MM.1S (cell line): ENCODE measurements at places on chromosomes 11 and 22.

- no peaks in the 10 kb centered on the region for H3K36me3 ChIP-seq
- H3K4me1 ChIP-seq = peaks cover 18% of the 10 kb centered on the region
- no peak overlapping the region for H3K4me3 ChIP-seq
Observed at GRCh38 chr22:22194931-22195264, 49.7 kb upstream of the VPREB1 start.

- H3K27me3 ChIP-seq = peaks cover 56% of the 10 kb centered on the region
- no peak for DNase-seq
- no peaks in the 10 kb centered on the region for H3K36me3 ChIP-seq
- H3K4me3 ChIP-seq = no peak overlapping the region
- no peaks in the 10 kb centered on the region for H3K4me1 ChIP-seq
Observed at GRCh38 chr22:27399161-27399560, 402.4 kb downstream of the MN1 start.

- no peak overlapping the region for H3K4me3 ChIP-seq
- H3K4me1 ChIP-seq = no peaks in the 10 kb centered on the region
- no peak overlapping the region for H3K27ac ChIP-seq
- no peak for DNase-seq
Observed at GRCh38 chr11:128029219-128029722, 558.1 kb downstream of the ETS1 start.

DNA sequence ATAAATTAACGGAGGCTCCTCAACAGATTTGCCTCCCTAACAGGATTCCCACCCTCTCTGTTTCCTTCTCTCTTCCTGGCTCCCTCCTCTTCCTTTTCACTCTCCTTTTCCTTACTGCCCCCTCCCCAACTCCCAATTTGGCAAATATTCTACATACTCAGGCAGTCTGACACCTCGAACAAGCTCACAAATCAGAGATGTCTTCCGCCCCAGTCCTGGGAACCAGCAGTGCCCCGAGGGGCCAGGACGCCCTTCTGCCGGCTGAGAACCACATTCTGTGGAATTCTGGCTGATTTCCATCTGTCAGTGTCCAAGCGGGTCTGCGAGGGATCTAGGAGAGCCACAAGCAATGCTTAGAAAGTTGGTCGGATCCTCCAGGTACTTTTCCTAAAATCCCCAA, 94.0 kb downstream of the NTM start:
- no peak overlapping the region for H3K4me3 ChIP-seq
- no peaks in the 10 kb centered on the region for H3K27me3 ChIP-seq
- DNase-seq = no peak

- no peak overlapping the region for H3K27ac ChIP-seq
- no peak overlapping the region for H3K4me3 ChIP-seq
- no peaks in the 10 kb centered on the region for H3K36me3 ChIP-seq
- no peaks in the 10 kb centered on the region for H3K27me3 ChIP-seq
- H3K4me1 ChIP-seq = no peaks in the 10 kb centered on the region
- DNase-seq = no peak
Observed at GRCh38 chr11:25899617-25900160, 432.2 kb upstream of the ANO3 start.

GRCh38 chr11:131195661-131196517, 174.5 kb upstream of the NTM start:
- no peaks in the 10 kb centered on the region for H3K4me1 ChIP-seq
- H3K4me3 ChIP-seq = no peak overlapping the region
- no peak for DNase-seq

- no peak for DNase-seq
- H3K36me3 ChIP-seq = no peaks in the 10 kb centered on the region; the same call in 1 of the 2 replicates
- H3K27me3 ChIP-seq = no peaks in the 10 kb centered on the region
- no peak overlapping the region for H3K4me3 ChIP-seq
- no peaks in the 10 kb centered on the region for H3K4me1 ChIP-seq
Observed at GRCh38 chr22:45775569-45776312, 104.1 kb downstream of the ATXN10 start.

DNA sequence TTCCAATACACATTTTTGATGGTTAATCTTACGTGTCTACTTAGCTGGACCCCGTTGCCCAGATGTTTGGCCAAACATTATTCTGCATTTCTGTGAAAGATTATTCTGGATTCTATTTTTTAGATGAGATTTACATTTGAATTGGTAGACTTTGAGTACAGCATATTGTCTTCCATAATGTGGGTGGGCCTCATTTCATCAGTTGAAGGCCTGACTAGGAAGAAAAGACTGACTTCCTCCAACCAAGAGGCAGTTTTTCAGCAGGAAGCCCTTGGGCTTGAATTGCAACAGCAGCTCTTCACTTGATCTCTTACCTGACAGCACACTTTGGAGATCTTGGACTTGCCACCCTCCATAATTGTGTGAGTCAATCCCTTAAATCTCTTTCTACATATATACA, 58.7 kb downstream of the FDX1 start:
- no peak for DNase-seq
- no peaks in the 10 kb centered on the region for H3K4me1 ChIP-seq
- H3K4me3 ChIP-seq = no peak overlapping the region
- no peaks in the 10 kb centered on the region for H3K36me3 ChIP-seq
- H3K27ac ChIP-seq = no peak overlapping the region

DNA sequence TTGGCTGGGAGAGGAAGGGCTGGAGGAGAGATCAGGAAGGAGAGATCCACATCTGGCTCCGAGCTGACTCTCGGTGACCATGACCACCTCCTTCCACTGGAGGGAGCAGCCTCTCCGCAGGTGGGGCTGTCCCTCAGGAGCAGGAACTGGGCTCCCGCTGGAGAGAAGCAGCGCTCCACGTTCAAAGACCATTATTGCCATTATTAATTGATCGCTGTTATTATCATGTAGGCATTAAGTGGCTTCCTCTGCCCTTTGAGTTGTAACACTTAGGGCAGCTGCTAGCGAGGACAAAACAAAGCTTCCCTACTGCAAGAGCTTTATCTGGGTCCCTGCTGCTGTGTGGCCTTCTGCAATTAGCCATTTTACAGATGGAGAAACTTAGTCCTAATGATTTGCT, 251.9 kb downstream of the ST3GAL4 start:
- no peak overlapping the region for H3K27ac ChIP-seq
- peak; percentile 45 for DNase-seq
- H3K27me3 ChIP-seq = no peaks in the 10 kb centered on the region
- H3K4me1 ChIP-seq = no peaks in the 10 kb centered on the region
- no peaks in the 10 kb centered on the region for H3K36me3 ChIP-seq
- no peak overlapping the region for H3K4me3 ChIP-seq

- no peaks in the 10 kb centered on the region for H3K4me1 ChIP-seq
- DNase-seq = no peak
- no peak overlapping the region for H3K27ac ChIP-seq
- H3K36me3 ChIP-seq = peaks cover 4% of the 10 kb centered on the region; the same call in 1 of the 2 replicates
Observed at GRCh38 chr22:46352276-46352675, 16.8 kb downstream of the TRMU start.

GRCh38 chr11:116404462-116404798, 368.4 kb downstream of the BUD13 start:
- no peak overlapping the region for H3K4me3 ChIP-seq
- H3K27me3 ChIP-seq = no peaks in the 10 kb centered on the region
- DNase-seq = no peak

DNA sequence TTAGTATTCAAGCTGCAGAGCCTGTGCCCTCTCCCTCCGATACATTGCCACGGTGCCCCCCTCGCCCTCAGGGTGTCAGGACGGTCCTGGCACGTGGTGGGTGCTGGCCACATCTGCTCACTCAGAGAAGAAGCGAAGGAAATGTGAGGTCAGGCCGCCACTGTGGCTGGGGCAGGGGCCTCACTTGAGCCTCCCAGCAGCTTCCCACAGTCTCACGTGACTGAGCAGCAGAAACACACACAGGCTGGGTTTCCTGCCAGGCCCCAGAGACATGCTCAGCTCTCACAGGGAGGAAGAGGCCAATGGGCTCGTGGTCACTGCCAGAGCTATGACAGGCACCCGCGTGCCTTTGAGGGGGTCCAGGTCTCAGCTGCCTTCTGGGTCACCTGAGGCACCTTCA, 37.9 kb upstream of the PRR5 start:
- H3K4me1 ChIP-seq = no peaks in the 10 kb centered on the region
- H3K27ac ChIP-seq = no peak overlapping the region
- no peak overlapping the region for H3K4me3 ChIP-seq
- no peak for DNase-seq
- H3K36me3 ChIP-seq = no peaks in the 10 kb centered on the region

DNA sequence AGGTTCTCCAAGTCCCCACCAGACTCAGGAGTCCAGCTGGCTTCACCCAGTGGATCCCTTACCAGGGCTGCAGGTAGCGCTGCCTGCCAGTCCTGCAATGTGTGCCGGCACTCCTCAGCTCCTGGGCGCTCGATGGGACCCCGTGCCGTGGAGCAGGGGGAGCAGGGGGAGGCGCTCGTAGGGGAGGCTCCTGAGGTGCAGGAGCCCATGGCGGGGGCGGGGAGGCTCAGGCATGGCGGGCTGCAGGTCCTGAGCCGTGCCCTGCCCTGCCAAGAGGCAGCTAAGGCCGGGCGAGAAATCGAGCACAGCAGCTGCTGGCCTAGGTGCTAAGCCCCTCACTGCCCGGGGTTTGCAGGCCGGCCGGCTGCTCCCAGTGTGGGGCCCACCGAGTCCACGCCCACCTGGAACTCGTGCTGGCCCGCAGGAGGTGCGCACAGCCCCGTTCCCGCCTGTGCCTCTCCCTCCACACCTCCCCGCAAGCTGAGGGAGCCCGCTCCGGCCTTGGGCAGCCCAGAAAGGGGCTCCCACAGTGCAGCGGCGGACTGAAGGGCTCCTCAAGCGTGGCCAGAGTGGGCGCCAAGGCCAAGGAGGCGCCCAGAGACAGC, 792.9 kb upstream of the CCDC179 start:
- H3K4me1 ChIP-seq = no peaks in the 10 kb centered on the region
- no peaks in the 10 kb centered on the region for H3K36me3 ChIP-seq
- no peak overlapping the region for H3K27ac ChIP-seq
- H3K4me3 ChIP-seq = no peak overlapping the region
- no peak for DNase-seq
- no peaks in the 10 kb centered on the region for H3K27me3 ChIP-seq

- no peaks in the 10 kb centered on the region for H3K4me1 ChIP-seq
- DNase-seq = no peak
- no peak overlapping the region for H3K4me3 ChIP-seq
- H3K27me3 ChIP-seq = no peaks in the 10 kb centered on the region
- no peak overlapping the region for H3K27ac ChIP-seq
- no peaks in the 10 kb centered on the region for H3K36me3 ChIP-seq
Observed at GRCh38 chr11:74675761-74676160, 55.5 kb downstream of the CHRDL2 start.

DNA sequence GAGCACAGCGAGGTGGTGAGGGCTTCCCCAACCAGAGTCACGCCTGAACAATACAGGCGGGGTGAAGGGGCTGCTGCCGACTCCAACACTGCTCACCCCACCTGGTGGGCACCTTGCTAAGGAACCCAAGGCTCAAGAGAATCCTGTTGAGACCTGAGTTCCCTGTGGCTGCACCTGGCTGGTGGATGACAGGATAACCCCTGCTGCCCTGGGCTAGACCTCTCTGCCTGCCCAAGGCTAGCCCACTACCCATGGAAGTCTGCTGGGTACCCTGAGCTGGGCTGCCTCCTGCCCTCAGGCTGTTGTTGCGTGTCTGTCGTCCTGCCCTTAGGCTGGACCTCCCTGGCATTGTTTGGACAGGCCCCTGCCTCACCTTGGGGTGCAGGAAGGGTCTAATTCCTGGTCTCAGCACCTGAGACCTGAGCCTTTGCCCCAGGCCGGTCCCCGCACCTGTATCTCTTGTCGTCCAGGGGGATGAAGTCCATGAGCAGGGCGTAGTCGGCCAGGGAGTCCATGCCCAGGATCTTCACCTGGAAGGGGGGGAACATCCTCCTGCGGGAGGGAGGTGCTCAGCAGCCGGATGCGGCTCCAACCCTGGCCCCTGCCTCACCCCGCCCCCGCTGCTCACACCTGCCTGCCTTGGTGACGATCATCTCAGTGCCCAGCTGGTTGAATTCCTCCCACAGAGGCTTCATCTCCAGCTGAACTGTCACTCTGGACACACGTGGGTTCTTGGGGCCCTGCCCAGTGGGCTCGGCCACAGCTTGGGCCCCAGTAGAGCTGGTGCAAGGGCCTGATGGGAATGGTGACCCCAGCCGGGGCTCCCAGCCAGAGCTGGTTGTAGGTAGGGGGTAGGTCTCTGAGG, 4.9 kb upstream of the NUDT8 start:
- no peaks in the 10 kb centered on the region for H3K36me3 ChIP-seq
- H3K27ac ChIP-seq = no peak overlapping the region
- no peaks in the 10 kb centered on the region for H3K27me3 ChIP-seq

GRCh38 chr22:47304854-47305253, 542.4 kb downstream of the TBC1D22A start:
- no peak for DNase-seq
- H3K27me3 ChIP-seq = no peaks in the 10 kb centered on the region
- H3K4me3 ChIP-seq = no peak overlapping the region
